CD4-positive, alpha-beta memory T cell (primary cell): ENCODE measurements at places on chromosomes 5 and 9. TPM values are rescaled to one million over a fixed set of nuclear protein-coding genes. Genes with fewer than 3 reads are reported as not detected.

The PROB1 gene
- 1.2 TPM for total RNA-seq

The C9 gene
- not detected for total RNA-seq

The RNF183 gene
- total RNA-seq: not detected

The STING1 gene
- total RNA-seq: 141 TPM

The DMRT3 gene
- total RNA-seq: not detected

The RGS7BP gene
- total RNA-seq: not detected

GRCh38 chr5:102049517-102049916 lies 246.6 kb downstream of the SLCO4C1 start:
- no peak for DNase-seq
- H3K4me3 ChIP-seq: no peak overlapping the region
- H3K27ac ChIP-seq: no peak overlapping the region
- no peaks in the 10 kb centered on the region for H3K36me3 ChIP-seq
- no peaks in the 10 kb centered on the region for H3K27me3 ChIP-seq
- no peaks in the 10 kb centered on the region for H3K4me1 ChIP-seq

DNA sequence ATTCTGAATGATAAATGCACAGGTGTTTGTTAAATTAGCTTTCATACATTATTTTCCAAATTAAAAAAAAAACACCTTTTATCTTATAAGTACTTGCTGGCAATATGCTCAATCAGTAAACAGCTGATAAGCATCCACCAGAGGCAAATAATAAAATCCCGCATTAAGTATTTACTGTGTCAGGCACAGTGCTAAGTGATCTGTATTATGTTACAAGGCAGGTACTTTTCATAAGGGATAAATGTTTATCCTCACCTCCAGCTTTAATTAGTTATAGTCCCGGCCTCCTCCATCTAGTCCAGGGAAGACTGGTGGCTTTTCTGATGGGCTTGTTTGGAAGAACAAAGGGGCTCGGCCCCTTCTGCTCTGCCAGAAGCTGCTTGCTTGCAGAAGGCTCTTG lies 40.1 kb downstream of the PFDN1 start:
- peaks cover 76% of the 10 kb centered on the region for H3K4me1 ChIP-seq
- H3K27ac ChIP-seq: no peak overlapping the region
- no peaks in the 10 kb centered on the region for H3K27me3 ChIP-seq
- DNase-seq: no peak
- H3K4me3 ChIP-seq: no peak overlapping the region
- H3K36me3 ChIP-seq: no peaks in the 10 kb centered on the region

DNA sequence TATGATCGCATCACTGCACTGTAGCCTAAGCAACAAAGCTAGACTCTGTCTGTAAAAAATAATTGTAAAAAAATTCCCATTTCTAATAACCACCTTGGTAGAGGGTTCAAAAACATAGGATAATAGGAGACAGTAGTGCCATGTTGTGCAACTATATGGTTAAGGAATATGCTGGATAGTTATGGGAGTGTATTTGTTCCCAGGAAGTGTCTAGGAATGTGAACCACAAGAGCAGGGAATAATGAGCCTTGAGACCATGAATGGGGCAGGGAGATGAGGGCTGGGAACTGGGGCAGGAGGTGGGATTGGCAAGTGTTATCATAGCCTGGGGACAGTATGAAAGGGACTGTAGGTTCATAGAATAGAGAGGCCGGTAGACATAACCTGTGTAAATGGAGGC lies 50.4 kb downstream of the RUSC2 start:
- H3K27me3 ChIP-seq: no peaks in the 10 kb centered on the region
- H3K36me3 ChIP-seq: no peaks in the 10 kb centered on the region
- no peak overlapping the region for H3K4me3 ChIP-seq
- no peak overlapping the region for H3K27ac ChIP-seq
- DNase-seq: no peak
- H3K4me1 ChIP-seq: no peaks in the 10 kb centered on the region

DNA sequence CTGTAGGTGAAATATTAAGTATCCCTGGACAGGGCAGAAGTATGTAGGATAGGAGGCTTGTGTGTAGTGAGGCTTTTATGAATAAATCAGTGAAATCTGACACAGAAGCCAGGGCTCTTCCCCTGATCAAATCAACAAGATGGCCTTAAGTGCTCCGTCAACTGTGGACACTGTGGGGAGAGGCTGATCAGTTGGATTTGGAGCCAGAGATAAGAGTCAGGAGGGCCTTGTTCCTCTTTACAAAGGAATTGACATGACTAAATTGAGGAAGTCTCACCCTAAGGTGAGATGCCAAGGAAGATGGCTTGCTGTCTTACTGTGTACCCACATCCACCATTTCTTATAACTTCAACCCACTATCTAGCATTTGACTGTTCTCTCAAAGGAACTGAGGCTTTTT lies 91.6 kb upstream of the PRRC1 start:
- DNase-seq: no peak
- no peaks in the 10 kb centered on the region for H3K27me3 ChIP-seq
- H3K4me1 ChIP-seq: no peaks in the 10 kb centered on the region
- H3K4me3 ChIP-seq: no peak overlapping the region
- H3K36me3 ChIP-seq: no peaks in the 10 kb centered on the region

DNA sequence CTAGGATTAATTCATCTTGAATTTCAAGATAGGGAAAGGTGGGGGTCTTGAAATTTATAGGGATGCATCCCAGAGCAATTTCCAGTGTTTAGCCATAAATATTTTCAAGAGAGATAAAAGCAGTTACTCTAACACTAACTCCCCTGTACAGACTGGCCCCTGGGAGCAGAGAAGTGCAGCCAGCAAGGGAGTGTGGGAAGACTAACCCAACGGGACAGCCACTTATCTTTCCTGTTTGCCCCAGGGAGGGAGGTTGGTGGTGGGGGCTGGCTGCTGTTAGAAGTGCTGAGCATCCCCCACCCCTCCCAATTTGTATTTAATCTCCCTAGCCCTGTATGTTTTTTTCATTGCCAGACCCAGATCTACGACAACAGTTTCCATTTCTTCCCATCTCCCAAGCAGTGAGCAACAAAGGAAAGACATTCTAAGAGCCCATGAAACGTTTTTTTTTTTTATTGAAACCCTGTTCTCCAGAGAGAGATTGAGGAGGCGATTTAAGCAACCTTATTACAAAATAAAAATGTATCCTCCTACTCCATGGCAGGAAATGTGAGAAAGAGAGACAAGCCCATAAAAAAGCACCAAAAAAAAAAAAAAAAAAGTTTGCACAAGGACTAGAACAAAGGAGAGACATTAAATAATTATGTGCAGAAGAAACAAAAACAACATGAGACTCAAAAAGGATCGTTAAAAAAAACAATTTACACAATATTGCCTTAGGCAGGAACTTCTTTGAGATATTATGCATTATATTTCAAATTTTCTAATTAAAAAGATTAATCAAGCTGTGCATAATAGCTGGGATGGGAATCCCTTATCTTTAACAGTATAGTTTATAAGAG lies 343.4 kb downstream of the ARHGEF28 start:
- no peak for DNase-seq
- no peak overlapping the region for H3K4me3 ChIP-seq
- H3K27me3 ChIP-seq: no peaks in the 10 kb centered on the region
- no peak overlapping the region for H3K27ac ChIP-seq
- H3K4me1 ChIP-seq: no peaks in the 10 kb centered on the region

GRCh38 chr5:77066184-77066583 lies 20.9 kb downstream of the ZBED3 start:
- H3K27me3 ChIP-seq: no peaks in the 10 kb centered on the region
- H3K4me3 ChIP-seq: no peak overlapping the region
- H3K4me1 ChIP-seq: no peaks in the 10 kb centered on the region

- no peak for DNase-seq
- H3K36me3 ChIP-seq: no peaks in the 10 kb centered on the region
- H3K4me3 ChIP-seq: no peak overlapping the region
- no peaks in the 10 kb centered on the region for H3K27me3 ChIP-seq
- no peaks in the 10 kb centered on the region for H3K4me1 ChIP-seq
Observed at GRCh38 chr9:8666060-8666459, 866.5 kb upstream of the DMAC1 start.

DNA sequence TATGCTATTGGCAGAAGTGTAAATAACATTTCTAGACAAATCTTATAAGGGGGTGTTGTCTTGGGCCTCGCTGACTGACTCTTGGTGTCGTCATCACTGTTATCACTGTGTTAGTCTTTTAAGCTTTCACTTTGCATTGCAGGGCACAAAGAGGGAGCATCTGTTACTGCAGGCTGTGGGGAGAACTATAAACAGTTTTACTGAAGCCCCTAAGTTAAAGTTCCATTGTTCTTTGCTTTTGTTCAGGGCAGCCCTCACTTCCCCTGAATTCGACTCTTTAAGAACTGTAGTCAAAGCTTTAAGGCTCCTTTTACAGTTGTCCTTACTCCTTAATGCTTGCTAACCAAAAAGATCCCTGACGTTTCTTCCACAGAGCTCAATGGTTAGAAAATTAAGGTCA lies 605.0 kb downstream of the RAB3C start:
- no peak overlapping the region for H3K4me3 ChIP-seq
- H3K27ac ChIP-seq: no peak overlapping the region
- no peaks in the 10 kb centered on the region for H3K27me3 ChIP-seq
- H3K36me3 ChIP-seq: no peaks in the 10 kb centered on the region

DNA sequence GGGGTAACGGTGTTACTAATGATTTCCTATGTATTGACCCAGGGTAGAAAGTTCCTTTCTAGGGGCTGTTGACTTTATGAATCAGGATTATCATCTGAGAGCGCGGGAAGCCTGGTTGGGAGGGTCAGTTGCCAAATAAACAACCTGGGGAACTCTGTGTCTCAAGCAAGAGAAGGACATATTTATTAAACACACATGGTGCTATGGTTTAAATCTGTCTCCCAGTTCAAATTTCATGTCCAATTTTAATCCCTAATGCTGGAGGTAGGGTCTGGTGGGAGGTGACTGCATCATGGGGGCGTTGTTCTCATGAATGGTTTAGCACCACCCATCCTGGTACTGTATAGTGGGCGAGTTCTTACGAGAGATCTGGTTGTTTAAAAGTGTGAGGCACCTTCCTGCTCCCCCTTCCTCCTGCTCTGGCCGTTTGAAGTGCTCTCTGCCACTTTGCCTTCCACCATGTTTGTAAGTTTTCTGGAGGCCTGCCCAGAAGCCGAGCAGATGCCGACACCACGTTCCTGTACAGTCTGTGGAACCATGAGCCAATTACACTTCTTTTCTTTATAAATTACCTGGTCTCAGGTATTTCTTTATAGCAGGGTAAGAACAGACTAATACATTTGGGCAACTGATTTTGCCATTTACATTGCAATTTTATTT lies 19.7 kb upstream of the GAS1 start:
- DNase-seq: no peak
- no peaks in the 10 kb centered on the region for H3K36me3 ChIP-seq
- H3K27me3 ChIP-seq: no peaks in the 10 kb centered on the region
- no peak overlapping the region for H3K27ac ChIP-seq
- no peak overlapping the region for H3K4me3 ChIP-seq
- no peaks in the 10 kb centered on the region for H3K4me1 ChIP-seq

GRCh38 chr9:111728143-111728542 lies 66.6 kb downstream of the SHOC1 start:
- H3K36me3 ChIP-seq: no peaks in the 10 kb centered on the region
- H3K27ac ChIP-seq: no peak overlapping the region
- H3K4me1 ChIP-seq: no peaks in the 10 kb centered on the region
- H3K4me3 ChIP-seq: no peak overlapping the region

- H3K4me3 ChIP-seq: no peak overlapping the region
- no peaks in the 10 kb centered on the region for H3K36me3 ChIP-seq
Observed at GRCh38 chr9:131034268-131034667, 25.3 kb downstream of the LAMC3 start.
